ENCODE measurements at places on chromosomes 1 and 21. TPM values are rescaled to one million over a fixed set of nuclear protein-coding genes. Genes with fewer than 3 reads are reported as not detected.

HORMAD1 gene
- not detected for total RNA-seq

LCE2B gene
- total RNA-seq, result not detected

FCGR3A gene
- total RNA-seq, result not detected

FCAMR gene
- not detected for total RNA-seq

FAM89A gene
- 7.7 TPM for total RNA-seq

FNBP1L gene
- total RNA-seq, result 6.8 TPM

VWA5B1 gene
- not detected for total RNA-seq

APCS gene
- not detected for total RNA-seq

FMO3 gene
- 3.1 TPM for total RNA-seq

TMEM125 gene
- 0.15 TPM for total RNA-seq

SELE gene
- total RNA-seq, result 0.45 TPM

CLDN17 gene
- total RNA-seq, result not detected

NID1 gene
- 52.3 TPM for total RNA-seq

PLA2G2D gene
- not detected for total RNA-seq

KLHDC9 gene
- 1.5 TPM for total RNA-seq

FAAH gene
- total RNA-seq, result 0.70 TPM

DUSP10 gene
- total RNA-seq, result 7.3 TPM

COL18A1 gene
- total RNA-seq, result 114 TPM

LYPD8 gene
- 0.35 TPM for total RNA-seq

S100A7 gene
- not detected for total RNA-seq

PRKAA2 gene
- total RNA-seq, result 0.70 TPM

TRIM45 gene
- 1.5 TPM for total RNA-seq

TAL1 gene
- total RNA-seq, result 0.45 TPM

TFF3 gene
- total RNA-seq, result 0.47 TPM

CD1C gene
- total RNA-seq, result not detected

LMX1A gene
- total RNA-seq, result not detected

MSH4 gene
- total RNA-seq, result 0.35 TPM

KCNE2 gene
- total RNA-seq, result not detected

CASP9 gene
- total RNA-seq, result 3.9 TPM

HEYL gene
- 0.23 TPM for total RNA-seq

BGLAP gene
- total RNA-seq, result 0.23 TPM
